ENCODE measurements at places on chromosomes 2 and 18.

GRCh38 chr2:235230821-235231601, 262.8 kb upstream of the AGAP1 start:
- DNase-seq = no peak

DNA sequence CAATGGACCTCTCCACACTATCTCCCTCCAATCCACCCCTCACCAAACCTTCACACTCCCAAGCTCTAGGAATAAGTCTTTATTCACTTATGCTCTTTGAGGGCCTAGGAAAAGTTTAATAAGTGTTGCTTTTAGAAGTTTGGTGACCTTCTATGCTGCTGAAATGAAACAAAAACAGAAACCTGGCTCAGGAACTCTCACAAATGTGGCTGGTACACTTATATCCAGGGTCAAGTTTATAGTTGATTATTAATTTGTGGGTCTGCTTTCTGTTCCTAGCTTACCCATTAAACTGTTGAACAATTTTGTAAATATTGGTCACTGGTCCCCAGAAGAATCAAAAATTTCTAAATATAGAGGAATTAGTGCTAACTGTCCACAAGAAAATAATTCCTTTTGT, 14.2 kb upstream of the ANKRD44 start:
- DNase-seq = no peak

DNA sequence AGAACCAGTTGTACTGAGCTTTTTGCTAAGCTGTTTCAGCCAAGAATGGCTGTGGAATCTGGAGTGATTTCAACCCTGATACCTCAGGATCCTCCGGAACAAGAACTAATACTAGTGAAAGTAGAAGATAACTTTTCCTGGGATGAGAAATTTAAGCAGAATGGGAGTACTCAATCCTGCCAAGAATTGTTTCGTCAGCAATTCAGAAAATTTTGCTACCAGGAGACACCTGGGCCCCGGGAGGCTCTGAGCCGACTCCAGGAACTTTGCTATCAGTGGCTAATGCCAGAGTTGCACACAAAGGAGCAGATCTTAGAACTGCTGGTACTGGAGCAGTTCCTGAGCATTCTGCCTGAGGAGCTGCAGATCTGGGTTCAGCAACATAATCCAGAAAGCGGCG, 1.6 kb downstream of the ZNF397 start:
- no peak for DNase-seq

- DNase-seq = no peak
Observed at GRCh38 chr2:168825126-168825525, 22.7 kb downstream of the NOSTRIN start.

GRCh38 chr2:160373666-160374065, 119.9 kb downstream of the RBMS1 start:
- no peak for DNase-seq

GRCh38 chr2:226139759-226140158, 659.9 kb downstream of the IRS1 start:
- no peak for DNase-seq

DNA sequence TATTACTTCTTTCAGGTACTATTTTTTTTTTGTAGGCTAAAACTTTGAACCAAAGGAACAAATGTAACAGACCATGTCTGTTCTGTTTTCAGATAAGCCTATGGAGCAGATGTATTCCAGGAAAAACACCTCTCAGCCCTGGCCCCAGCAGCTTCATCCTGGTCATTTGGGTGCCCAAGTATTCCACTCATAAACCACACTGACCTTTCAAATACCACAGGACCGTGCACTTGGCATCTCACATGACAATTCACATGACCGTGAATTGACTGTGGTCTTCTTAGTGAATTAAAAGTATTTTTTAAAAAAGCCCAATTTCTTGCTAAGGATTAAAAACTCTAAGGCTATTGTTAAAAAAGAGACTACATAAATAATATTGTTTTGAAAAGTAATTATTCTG, 50.2 kb downstream of the SMIM21 start:
- DNase-seq = no peak

DNA sequence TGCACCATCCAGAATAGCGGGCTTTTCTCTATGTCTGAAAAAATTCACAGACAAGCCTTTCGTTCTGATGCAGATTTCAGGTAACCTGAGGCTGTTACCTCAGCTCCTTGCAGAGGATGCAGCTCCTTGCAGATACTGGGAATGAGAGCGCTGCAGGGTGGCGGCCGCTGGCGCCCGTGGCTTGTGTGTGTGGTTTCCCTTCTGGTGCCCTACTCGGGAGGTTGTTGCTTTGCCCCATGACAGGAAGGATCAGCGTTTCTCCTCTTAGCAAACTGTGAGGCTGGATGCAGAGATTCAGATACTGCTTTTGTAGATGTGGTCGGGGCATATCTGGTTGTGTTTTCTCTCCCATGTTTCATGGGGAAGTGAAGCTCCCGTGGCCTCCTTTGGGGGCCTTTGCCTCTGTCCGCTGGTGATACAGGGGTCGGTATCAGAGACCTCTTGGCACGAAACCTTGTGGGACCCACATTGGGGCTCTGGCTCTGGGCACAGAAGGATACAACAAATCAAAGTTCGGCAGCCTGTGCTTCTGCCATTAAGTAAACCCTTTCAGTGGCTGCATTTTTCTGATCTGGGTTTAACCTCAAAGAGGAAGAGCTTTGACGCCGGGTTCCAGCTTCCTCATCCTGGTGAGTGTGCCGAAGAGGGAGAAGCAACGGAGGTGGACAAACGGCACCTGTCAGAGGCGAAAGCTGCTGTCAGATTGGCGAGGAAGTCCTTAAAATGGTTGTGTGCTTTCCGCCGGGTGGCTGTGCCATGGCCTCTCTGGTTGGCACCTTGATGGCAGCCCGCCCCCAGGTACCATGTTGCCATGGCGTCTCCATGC, 127.8 kb downstream of the MBP start:
- peak; percentile 6 for DNase-seq

DNA sequence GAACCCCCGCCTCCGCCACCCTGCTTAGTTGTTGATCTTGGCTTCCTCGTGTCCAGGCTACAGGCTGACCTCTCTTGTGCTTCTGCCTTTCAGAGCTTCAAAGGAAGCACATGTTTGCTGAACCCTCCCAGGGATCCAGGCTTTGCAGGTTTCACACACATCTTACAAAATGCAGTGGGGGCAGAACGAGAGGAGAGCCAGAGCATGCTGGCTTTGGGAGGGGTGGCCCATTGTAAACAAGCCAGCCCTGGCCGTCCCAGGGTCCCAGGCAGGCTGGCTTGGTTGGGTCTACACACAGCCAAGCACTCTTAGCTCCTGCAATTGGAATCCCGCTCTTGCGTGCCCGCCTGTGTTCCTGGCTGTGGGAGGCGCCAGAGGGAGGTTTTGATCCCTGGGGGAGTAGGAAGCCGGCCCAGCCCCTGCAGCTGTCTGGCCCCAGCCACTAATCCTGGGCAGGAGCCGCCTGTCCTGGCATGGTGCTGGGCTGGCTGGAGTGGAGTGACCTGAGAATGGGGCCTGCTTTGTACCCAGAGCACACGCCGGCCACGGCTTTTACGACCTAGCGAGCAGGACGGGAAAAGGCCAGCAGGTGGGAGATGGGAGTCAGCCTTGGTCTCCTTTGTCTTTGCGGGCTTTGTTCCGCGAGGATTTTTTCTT, 53.9 kb downstream of the SH3BP4 start:
- no peak for DNase-seq

- DNase-seq = no peak
Observed at GRCh38 chr2:130875935-130876334, 39.2 kb downstream of the ARHGEF4 start.

DNA sequence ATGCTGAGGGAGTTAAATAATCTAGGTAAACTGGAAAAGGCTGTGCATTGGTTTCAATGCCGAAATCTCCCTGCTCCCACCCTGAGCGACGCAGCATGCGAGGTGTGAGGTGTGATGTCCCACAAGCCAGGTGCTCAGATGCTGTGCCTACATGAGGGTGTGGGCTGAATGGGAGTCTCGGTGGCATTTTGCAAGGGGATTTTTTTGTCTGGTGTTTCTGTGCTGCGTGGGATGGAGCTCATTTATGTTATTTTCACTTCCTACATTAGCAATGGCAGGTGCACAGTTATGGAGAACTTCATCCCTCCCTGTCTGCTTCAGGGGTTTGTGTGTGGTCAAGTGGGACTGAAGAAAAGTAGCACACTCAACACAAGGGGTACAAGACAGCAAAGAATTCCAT, 110.2 kb upstream of the CCDC68 start:
- DNase-seq = no peak

GRCh38 chr2:10348891-10349290, 46.2 kb downstream of the HPCAL1 start:
- no peak for DNase-seq

- DNase-seq = no peak
Observed at GRCh38 chr2:55610954-55611743, 6.3 kb downstream of the PPP4R3B start.

DNA sequence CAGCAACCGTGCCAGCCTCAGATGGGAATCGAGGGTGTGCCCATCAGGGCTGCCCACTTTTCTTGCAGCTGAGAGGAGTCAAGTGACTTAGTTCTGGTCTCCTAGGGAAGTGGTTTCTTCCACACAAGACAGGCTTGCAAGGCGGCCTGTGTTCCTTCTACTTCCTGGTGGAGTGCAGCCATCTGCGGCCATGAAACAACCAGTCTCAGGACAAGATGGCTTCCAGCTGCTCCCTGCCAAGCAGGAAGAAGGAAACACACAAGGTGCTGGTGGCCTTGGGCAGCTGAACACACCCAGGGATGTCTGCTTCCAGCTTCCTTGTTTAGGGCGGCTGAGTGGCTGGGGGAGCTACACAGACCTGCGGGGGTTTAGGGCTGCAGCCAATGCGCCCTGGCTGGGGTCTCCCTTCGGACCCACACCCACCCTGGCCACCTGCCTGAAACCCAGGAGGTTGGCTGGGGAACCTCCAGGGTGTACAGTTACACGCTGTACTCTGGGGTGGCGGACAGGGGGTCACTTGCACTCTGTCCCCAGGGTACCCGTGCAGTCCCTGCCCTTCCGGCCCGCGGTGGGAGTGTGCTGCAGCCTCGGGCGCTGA, 34.7 kb downstream of the PTPN18 start:
- DNase-seq = no peak

DNA sequence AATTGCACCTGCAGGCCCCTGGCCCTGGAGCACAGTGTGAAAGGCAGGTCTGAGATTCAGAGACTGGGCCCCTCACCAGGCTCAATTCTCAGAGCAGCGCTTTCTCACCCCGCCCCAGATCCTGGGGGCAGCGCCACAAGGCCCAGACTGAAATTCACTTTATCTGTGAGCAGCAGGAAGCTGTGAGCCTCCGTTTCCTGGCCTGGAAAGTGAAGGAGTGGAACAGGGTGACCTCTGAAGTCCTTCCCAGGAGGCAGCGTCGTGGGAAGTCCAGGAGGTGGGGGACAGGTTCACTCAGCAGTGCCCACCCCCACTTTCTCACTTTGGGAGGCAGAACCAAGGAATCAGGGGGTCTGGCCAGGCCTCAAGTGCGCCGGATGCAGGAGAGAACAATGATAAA, 235.4 kb downstream of the NDUFA10 start:
- no peak for DNase-seq

DNA sequence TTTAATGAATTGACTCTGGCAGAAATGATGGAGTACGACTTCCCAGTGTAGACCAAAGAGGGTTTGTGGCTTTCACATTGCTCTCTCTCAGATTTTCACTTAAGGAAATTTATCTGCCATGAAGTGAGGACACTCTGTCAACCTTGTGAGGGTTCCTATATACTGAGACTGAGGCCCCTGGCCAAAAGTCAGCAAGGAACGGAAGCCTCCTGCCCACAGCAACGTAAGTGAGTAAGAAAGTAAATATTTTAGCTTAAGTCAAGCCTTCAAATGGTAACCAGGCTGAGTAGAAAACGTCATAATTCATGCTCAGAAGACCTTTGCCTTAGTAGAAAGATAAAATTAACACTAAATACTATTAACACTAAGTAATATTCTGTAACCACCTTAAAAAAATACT, 1080.5 kb upstream of the ACVR2A start:
- no peak for DNase-seq

- no peak for DNase-seq
Observed at GRCh38 chr2:47651296-47651695, 131.6 kb upstream of the MSH6 start.

DNA sequence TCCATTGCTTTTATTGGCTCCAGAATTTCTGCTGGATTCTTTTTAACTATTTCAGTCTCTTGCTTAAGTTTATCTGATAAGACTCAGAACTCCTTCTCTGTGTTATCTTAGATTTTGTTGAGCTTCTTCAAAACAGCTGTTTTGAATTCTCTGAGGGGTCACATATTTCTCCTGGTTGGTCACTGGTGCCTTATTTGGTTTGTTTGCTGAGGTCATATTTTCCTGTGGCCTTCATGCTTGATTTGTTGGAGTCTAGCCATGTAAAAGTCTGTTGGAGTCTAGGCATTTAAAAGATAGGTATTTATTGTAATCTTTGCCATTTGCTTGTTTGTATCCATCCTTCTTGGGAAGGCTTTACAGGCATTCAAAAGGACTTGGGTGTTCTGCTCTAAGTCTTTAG, 398.7 kb downstream of the DSEL start:
- DNase-seq = no peak

- DNase-seq = no peak
Observed at GRCh38 chr2:120739438-120740090, 3.9 kb downstream of the GLI2 start.

DNA sequence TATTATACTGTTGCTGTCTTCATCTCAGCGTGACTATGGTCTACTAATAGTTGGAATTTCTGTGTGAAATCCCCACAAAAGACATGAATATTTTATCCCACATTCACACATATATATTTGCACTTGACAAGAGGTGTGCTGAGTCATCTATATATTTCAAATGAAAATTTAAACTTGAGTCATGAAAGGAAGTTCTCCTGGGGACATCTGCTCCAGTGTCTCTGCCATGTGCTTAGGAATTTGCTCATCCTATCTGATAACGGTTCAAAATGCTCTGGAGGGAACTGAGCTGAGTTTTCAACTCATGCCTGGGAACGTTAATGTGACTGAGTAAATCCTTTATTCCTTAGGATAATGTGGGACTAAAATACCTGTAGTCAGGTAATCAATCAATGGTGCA, 326.2 kb upstream of the MEX3C start:
- no peak for DNase-seq

DNA sequence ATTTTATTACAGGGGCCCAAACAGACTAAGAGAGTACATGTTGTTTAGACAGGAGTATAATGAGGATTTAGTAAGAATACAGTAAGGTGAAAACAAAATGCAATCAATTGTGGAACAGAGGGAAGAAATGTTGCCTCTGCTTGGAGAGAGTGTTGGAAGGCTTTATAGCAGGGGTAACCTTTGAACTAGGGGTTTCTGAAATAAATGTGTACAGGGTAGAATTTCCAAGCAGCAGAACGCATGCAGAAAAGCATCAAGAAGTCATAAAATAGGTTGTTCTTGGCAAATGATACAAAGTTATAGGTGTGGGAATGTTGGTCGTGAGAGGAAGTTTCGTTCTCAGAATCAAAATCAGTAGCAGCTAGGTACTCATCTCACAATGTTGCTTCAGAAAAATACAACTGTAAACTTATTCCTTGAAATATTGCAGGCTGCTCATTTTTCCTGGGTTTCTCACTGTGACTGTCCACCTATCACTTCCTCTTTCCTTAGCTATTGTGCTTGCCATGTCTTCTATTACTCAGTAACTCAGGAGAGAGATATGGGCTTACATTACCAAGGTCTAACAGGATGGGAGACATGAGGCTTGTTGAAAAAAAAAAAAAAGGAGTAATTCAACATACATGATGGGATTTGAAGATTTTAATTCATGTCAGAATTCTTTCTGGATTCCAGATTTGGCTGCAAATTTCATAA, 17.1 kb upstream of the HNMT start:
- no peak for DNase-seq

GRCh38 chr2:6080932-6081753, 389.0 kb downstream of the SOX11 start:
- no peak for DNase-seq

Measured in CD4-positive, alpha-beta T cell treated with Interleukin-17A for 1 hour (primary cell).